ENCODE measurements at places on chromosomes 3 and 15.
A peak's percentile ranks its signal among the peaks of the same experiment; 100 is the strongest.

GRCh38 chr15:67003586-67003985 is 61.8 kb upstream of the SMAD3 start:
- DNase-seq: no peak

GRCh38 chr15:52558196-52558595 is 10.6 kb downstream of the ARPP19 start:
- no peak for DNase-seq

GRCh38 chr3:108907194-108907593 is 46.5 kb downstream of the GUCA1C start:
- DNase-seq: no peak

DNA sequence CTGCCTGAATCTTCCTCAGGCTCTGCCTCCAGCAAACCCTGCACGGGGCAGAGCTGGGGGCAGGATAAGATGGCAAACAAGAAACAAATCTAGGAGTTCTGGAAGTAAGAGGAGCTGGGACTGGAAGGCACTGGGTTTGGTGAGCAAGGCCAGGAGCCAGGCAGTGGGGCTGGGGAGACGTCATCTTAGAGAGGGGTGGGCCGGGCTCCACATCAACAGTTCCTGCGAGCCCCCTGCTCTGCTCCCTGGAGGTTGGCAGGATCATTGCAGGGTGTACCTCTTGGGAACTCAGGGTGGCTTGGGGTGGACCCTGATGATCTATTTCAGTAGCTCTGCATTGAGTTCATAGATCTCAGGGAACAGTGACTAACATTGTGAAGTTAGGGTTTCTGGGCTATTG is 87.3 kb upstream of the PRR23E start:
- DNase-seq: no peak

DNA sequence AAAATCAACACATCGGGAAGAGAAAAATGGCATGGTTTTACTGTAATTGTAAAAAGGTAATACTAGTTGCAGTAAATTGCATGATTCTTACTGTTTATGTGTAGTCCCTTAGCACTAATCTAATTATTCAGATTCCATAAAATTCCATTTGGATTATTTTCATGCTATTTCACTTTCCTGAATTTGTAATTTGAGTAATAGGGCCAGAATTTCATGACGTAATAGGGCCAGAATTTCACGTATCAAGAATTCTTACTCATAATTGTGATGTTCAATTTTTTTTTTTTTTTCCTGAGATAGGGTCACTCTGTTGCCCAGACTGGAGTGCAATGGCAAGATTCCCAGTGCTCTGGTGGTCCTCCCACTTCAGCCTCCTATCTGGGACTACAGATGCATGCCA is 2.9 kb upstream of the U2SURP start:
- DNase-seq: no peak

DNA sequence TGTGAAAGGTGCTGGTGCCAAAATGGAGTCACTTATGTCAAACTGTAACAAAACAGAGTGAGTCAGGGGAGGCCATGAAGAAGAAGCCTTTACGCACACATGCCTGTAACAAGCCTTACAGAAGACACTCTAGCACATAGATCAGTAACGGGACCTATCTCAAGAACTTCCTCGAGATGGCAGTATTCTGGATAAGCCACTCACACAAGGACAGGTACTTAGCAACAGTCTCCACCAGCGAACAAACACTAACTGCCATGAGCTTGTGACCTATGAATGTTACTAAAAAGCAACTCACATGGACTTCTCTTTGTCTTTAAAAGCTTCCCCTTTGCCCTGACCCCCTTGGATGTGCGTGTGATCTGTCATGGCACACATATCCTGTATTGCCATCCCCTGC is 235.1 kb downstream of the CD47 start:
- DNase-seq: no peak

DNA sequence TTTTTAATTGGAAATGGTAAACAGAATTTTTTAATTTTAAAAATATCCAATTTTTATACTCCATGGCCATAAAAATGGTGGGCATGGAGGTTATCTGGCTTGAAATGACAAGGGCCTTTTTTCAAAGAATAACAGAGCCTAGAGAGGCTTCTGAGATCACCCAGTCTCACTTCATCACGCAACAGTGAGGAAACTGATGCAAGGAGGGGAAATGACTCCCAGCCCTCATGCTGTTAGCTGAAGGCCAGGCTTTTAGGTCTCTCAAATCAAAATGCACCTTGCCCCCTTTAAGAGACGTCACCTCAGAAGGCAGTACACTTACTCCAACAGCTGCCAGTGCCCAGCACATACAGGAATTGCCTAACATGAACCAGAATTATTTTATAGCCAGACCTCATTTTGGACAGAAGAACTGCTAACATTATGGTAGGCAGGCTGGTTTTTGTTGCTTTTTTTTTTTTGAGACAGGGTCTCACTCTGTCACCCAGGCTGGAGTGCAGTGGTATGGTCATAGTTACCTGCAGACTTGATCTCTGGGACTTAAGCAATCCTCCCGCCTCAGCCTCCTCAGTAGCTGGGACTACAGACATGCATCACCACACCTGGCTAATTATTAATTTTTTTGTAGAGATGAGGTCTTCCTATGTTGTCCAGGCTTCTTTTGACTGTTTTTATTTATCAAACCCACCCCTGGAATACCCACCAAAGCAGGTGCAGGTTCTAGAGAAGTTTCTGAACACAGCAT is 9.1 kb downstream of the RAB43 start:
- no peak for DNase-seq

- no peak for DNase-seq
These were observed 46.2 kb upstream of the MAGEF1 start for GRCh38 chr3:184758056-184758455.

GRCh38 chr3:98821063-98821462 is 57.9 kb downstream of the ST3GAL6 start:
- DNase-seq: no peak

DNA sequence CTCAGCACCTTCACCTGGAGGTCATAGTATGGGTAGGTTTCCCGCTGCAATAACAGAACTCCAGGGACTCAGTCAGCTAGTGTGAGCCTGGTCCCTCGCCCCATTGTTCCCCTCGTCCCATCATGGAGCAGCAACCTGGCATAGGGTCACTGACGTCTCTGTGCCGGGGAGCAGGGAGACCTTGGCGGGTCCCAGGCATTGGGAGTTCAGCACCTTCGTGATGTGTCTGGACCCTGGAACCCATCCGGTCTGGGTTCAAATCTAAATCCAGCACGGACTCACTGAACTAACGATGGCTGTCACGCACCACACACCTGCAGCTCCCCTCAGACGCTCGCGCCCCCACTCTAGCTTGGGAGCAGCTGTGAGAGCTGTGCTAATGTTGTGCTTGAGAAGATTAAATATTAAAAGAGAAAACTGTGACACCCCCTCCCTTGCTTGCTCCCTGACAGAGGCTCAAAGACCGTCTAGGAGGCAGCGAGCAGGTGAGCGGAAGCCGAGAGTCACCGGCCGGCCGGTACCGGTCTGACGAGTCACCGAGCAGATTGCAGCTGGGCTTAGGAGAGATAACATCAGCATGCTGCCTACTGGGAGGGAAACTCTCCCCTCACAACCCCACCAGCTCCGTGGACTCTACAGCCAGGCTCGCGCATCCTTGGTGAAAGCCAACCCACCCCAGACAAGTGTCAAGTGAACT is 742 bp downstream of the PLA2G4F start:
- no peak for DNase-seq

- DNase-seq: peak; percentile 79
These were observed 129.8 kb downstream of the NSMCE3 start for GRCh38 chr15:29139540-29140459.

DNA sequence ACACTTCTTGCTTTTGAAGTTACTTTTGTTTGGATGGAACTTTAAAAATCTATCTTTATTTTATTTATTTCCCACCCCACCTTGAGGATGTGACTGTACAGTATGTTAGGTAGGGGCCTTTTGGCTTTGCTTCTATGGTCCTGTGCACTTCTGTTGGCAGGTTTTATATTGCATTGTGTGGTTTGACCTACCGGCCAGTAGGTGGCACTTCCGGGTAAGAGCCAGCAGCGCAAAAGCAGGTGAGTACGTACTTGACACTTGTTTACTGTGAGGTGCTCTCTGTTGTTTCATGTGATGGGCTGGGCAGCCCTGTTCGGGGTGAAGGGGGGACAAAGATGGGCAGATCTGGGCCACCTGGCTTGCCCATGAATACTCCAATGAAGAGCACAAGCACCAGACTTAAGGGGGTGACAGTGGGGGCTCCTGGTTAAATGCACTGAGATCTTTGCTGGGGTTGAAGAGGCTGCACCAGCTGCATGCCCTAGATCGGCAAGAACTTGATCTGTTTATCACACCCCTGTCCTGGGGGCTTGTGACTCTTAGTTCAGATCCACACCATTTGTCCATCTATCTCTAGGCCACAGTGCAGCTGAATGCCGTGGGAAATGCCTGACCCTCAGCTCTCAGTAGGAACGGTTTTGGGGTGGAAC is 131.6 kb downstream of the NLGN1 start:
- no peak for DNase-seq

- no peak for DNase-seq
These were observed 1.7 kb upstream of the CFAP91 start for GRCh38 chr3:119700920-119701734.

DNA sequence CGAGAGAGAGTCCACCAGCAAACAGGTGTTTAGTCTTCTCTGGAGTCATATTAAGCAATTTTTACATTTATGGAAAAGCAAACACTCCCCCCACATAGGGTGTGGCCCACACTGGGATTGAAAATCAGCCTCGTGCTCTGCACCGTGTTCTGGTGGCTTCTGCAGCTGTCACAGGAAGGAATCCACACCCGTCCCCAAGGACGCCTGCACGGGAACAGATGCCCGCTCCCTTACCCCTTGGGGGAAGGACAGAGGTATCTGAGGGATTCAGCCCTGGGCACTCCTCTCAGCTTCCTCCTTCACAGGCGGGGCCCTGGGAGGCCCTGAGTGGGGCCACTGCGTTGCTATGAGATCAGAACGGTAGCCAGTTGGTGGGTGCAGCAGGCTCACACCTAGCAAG is 27.8 kb downstream of the LIPC start:
- no peak for DNase-seq

DNA sequence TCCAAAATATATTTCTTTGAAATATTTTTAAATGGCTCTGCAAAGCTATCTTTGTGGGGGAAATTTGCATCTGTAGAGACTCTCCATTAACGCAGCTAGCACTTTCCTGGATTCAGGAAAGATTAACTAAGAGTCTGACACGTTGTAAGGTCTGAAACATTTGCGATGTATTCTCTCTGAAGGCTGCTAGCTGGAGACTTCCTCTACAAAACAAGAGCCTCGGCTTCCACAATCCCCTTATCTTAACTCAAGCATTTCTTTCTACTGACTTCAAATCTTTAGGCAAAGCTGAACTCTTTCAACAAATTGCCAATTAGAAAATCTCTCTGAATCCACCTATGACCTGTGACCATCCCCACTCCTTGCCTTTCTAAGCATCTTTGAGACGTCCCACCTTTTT is 250.5 kb downstream of the KLF13 start:
- no peak for DNase-seq

- DNase-seq: no peak
These were observed 756.6 kb upstream of the ARPP21 start for GRCh38 chr3:34882764-34883163.

GRCh38 chr15:45670511-45670910 is 35.7 kb downstream of the SQOR start:
- no peak for DNase-seq

Data from GM19239 (cell line).